ENCODE measurements at places on chromosomes 13 and 19.
A peak's percentile ranks its signal among the peaks of the same experiment; 100 is the strongest.

- DNase-seq: no peak
Measured at GRCh38 chr19:45070861-45071544, 5.3 kb downstream of the ZNF296 start.

DNA sequence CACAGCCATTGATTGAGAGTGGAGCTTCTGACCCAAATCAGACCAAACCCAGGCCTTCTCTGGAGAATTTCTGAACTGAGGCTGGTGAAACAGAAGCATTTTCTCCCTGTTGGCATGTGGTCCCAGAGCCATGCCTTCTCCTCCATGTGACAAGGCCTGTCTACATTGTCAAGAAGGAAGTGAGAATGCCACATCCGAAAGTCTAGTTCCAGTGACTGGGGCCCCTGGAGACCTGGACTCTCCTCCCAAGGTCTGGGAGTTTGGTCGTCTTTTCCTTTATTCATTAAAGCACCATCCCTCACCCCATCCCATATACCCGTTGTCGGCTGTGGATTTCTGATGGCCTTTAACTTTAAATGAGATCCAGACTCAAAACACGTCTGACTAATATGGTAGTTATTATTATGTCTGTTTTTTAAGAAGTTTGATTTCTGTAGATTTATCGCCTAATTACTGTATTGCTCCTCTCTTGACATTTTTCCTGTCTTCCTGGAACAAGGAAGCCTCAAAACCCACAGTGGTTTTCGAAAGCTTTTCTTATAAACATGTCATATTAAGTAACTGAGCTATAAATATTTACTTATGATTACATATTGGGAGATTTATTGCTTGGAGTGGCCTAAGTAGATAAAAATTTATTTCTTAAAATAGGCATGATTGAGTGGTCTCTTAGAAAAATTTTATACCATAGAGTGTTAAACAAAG lies 128.3 kb upstream of the FRY start:
- no peak for DNase-seq

- DNase-seq: no peak
Measured at GRCh38 chr13:58989556-58989955, 1174.2 kb downstream of the DIAPH3 start.

- DNase-seq: no peak
Measured at GRCh38 chr13:110676595-110677587, 29.0 kb downstream of the CARS2 start.

DNA sequence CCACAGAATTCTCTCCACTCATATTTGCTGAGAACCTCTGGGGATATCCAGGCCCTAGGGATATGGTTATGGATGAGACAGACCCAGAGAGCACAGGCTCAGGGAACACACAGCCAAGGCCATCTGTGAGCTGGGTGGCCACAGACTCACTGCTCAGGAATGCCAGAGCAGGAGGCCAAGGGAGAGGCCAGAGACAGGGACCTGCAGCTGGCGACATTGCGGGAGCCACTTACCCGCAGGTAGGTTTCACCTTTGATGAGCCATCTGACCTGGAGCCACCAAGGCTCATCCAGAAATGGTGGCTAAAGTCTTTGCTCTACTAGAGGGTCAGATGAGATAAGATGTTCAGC lies 29.4 kb downstream of the CCNE1 start:
- no peak for DNase-seq

- peak; percentile 86 for DNase-seq
Measured at GRCh38 chr13:50085063-50085462, 69.8 kb downstream of the KCNRG start.
